MCF 10A (cell line): ENCODE measurements at places on chromosomes 7 and 10.

- no peak for DNase-seq
These were observed 1.3 kb downstream of the MBLAC1 start for GRCh38 chr7:100127866-100128636.

GRCh38 chr10:2081501-2081900, 344.2 kb upstream of the ADARB2 start:
- no peak for DNase-seq

DNA sequence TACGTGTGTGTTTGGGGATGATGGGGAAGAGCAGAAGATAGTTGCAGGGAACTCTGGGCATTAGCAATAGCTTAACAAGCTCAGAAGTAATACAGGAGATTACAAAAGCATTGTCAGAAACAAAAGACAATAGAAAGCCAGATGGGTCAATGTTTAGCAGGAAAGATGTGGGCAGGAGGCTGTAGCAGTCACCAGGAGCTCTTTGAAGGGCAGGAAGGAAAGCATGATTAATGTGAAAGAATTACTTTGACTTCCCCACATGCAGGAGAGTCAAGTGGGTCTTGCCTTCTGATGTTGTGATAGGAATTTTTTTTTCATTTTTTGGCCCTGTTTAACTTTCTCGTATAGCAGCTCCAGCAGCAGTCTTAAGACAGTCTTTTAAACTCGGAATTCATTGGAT, 6.0 kb upstream of the SMNDC1 start:
- DNase-seq = no peak

GRCh38 chr10:94938383-94938782, at the start of gene CYP2C9:
TSS of gene CYP2C9 (plus strand) at chr10:94938658. CDS start at chr10:94938683, 25 bp downstream.
- DNase-seq = no peak

DNA sequence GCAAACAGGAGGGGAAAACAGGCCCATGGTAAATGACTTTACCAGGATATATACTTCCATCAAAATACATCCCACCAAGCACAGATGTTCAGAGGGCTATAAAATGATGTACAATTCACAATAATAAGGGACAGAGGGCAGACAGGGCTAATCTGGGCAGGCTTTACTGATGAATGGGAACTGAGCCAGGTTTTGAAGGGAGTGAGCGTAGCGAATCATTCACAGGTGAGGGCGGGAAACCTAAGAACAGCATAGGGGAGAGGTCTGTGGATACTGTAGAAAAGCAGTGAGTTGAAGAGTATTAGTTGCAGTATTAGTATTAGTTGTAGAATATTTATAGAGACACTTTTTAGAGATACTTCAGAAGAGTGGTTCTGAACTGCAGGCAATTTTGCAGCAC, 180.8 kb downstream of the JAZF1 start:
- DNase-seq = peak; percentile 8

DNA sequence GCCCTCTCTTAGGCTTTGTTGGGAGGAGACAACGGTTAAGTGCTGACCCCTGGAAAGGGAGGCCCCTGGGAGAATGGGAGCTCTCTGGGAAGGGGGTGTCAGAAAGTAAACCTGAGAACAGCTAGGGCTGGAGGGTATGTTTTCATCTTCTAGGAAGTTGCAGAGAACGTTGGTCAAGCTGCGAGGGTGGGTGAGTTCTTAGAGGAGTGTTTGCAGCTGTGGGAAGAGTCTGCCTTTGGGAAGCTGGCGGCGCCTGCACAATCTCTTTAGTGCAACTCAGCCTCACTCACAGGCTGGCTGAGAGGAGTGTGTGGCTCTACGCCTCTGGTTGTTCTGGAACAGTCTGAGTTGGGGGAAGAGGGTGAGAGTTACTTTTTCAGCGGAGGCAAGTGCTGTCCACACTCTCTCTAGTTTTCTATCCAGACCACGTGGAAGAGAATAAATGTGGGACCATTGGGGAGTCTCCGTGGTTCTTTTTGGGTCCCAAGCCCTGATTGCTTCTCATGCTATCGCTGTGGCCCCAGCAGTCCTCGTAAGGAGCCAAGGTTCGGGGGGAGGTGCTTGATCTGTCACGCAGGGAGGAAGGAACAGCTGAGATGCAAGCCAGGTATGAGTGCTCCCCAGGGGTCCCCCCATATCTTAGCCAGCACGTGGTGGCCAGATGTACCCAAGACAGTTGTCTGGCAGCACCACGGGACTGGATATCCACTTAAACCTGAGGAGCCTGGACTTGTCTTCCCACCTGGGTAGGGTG, 237.2 kb downstream of the BUB3 start:
- no peak for DNase-seq

DNA sequence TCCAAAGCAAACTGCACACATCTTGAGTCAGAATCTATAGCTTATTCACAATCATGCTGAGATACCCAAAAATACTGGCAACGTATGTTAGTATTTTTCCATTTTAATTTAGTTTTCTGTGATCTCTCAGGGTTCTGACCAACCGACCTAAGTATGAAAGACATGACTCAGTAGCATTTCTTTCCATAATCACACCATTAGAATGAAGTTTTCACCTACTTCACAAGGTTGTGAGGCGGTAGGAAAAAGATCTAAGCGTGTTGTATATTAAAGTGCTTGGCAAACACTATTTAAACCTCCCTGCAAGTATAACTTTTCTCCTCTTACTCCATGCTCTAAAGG, 49.1 kb downstream of the PLCE1 start:
- no peak for DNase-seq

GRCh38 chr7:55488216-55488615, 84.1 kb downstream of the VOPP1 start:
- no peak for DNase-seq

DNA sequence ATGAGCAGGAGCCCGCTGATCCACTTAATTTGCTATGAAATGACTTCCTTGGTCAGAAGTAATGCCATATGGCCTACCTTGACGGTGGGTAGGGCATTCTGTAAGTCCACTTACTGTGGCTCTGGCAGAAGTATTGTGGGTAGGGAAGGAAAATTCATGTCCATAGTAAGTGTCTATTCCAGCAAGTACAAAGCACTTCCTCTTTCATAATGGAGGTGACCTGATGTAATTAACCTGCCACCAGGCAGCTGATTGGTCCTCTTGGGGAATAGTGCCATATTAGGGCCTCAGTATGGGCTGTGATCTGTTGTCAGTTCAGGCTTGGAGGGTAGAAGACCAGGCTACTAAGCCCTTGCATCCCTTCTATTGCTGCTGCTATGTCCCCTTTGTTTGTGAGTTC, 103.9 kb downstream of the SLC37A3 start:
- DNase-seq = no peak

GRCh38 chr10:72574636-72575035, 51.2 kb downstream of the MICU1 start:
- no peak for DNase-seq

- no peak for DNase-seq
These were observed 69.3 kb upstream of the PARD3 start for GRCh38 chr10:34884272-34884952.

- DNase-seq = peak; percentile 73
These were observed 63.5 kb downstream of the LHPP start for GRCh38 chr10:124524991-124525653.

DNA sequence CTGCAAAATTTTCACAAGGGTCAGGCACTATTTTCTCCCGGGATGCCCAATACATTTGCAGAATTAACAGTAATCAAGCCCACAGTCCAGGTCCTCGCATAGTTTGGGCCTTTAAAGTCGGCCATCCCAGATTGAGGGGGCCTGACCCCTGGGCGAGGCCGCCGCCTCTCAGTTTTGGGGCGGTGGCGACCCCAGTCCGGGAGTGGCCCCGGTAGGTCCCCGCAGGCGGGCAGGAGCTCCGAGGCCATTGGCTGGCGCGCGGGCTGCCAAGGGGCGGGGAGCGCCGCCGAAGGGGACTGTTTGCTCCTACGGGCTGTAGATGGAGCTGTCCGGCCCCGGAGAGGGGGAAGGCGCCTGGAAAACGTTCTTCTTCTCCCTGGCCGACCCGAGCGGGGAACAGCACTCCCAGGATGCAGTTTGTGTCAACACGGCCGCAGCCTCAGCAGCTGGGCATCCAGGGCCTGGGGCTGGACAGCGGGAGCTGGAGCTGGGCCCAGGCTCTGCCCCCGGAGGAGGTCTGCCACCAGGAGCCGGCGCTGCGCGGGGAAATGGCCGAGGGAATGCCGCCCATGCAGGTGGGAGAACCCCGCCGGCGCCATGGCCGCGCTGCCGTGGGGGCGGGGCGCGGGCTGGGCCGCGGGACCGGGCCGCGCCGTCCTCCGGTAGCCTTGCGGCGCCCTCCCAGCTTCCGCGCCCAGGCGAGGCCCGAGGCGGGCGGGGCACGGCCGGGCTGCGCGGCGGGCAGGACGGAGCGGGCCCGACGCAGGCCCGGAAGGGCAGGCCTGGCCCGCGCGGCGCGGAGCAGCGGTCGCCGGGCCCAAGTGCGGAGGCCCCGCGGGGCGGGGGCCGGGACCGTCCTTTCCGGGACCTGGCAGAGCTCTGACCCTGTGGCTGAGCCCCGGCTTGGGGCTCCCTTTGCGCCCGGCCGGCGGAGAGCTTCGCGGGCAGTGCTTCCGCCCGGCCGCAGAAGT, at the start of gene ZNF282:
Gene ZNF282, plus strand, starts transcription at position 367 of the 971 bp plus-strand sequence. Its CDS starts 44 bp downstream, at position 411.
- peak; percentile 93 for DNase-seq

DNA sequence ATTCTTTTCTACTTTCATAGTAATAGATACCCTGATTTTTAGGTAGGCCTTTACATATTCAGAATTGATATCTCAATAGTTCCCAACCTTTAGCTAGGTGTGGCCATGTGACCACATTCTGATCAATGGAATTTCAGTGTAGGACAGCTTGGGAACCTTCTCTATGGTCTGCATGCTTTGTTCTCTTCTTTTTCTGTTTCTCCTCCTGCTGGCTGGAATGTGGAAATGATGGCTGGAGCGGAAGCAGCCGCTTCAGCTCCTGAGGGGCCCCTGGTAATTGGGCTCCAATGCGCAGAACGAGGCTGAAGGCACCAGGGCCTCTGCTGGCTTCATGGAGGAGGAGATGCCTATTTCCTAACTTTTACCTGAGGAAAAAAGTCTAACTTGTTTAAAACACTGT, 152.6 kb downstream of the ZMYND11 start:
- peak; percentile 12 for DNase-seq

- DNase-seq = no peak
These were observed 28.4 kb upstream of the PDLIM1 start for GRCh38 chr10:95319239-95319638.

DNA sequence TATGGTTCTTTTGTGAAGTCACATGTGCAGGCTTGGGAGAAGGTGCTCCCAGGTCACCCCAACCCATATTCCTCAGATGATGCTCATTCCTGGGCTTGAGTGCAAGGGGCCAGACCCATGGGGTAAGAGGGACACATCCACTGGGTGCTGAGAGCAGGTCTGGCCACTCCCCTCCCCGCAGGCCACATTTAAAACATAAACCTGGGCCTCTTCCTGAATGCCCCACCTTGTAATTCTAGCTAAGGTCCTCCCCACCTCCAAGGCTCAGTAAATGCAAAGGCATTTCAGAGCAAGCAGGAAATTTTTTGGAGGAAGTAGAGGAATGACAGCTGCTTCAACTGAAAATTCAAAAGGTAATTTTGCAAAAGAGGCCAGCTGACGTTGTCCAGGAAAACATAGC, 172.5 kb downstream of the ARHGAP21 start:
- DNase-seq = no peak

DNA sequence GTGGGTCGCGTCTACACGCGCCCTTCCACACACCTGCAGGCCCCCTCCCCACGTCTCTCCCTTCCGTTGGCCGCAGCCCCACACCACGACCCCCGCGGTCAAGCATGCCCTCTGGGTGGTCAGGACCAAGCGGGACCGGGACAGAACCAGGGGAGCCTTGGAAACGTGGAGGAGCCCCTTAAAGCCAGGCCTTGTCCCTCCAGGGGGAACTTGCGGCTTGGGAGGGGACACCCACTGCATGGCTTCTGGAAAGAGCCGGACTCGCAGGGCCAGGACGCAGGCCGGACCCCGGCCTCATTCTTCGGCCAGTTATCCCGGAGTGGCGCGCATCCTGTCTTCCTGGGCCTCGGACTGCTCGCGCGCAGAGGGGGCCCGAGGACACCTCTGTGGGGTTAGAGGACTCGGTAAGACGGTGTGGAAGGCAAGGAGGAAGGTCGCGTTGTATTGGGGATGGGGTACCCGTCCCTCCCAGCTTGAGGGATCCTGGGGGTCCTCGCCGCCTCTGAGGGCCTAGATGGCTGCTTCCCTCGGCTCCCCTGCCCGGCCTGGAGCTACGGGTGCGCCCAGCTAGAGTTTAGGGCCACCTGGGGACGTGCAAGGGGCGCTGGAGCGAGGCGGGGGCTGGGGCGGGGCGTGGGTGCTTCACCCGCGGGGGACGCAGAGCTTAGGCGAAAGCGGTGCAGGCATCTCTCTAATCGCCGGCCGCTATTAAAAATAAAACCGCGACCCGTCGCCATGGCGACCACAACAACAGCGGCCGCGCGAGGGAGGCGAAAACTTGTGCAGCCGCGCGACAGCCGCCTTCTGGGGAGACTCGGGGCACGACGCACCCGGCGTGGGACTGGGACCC, 1.8 kb upstream of the PDGFA start:
- no peak for DNase-seq

DNA sequence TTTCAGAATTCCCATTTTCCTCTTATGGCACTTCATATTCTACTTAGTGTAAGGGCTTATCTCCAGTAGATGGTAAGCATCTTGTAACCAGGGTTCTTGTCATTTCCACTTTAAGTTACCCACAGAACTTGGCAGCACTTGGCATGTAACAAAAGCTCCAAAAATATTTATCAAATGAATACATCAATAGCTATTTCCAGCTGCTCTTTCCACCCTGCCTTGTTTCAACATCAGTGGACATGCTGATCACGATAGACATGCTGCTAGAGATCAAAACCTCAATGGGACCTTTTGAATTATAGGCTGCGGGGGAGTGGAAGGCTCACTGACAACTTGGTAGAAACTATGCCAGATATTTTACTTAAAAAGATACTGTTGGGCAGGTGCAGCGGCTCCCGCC, 32.9 kb downstream of the HOXA1 start:
- DNase-seq = no peak

DNA sequence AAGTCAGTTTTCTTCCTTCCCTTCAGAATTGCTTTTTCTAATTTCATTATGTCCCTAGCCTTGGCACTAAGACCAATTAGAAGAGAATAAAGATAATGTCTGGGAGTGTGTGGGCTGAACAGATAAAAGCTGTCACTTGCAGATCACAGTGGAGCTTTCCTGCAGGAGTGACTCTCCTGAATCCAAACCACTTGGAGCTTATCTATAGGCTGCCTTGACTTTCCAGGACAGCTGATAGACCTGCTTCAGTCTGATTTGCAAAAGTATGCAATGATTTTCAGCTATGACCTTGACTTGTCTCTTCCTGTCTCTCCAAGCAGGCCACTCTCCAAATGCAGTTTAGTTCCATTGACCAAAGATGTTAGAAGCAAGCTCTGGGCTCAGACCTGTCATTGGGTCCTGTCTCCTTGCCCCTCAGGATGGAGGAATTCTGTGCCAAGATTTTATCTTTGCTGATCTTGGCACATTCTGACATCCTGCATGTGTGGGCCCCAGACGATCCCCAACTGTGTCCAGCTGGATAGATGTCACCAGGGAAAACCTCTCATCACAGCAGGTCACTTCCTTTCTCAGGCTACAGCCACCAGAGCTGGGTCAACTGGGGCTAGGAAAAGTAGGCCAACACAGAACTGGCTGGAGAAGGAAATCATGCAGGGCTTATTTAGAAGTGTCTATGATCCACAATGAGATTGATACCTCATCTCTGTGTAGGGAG, 120.9 kb upstream of the ZNF438 start:
- no peak for DNase-seq

GRCh38 chr7:37211097-37211880, 237.4 kb downstream of the ELMO1 start:
- peak; percentile 49 for DNase-seq
